NCI-H510A treated with DMSO at 0.1 percent for 48 hours (cell line): ENCODE measurements at places on chromosomes 7 and 10.
A peak's percentile ranks its signal among the peaks of the same experiment; 100 is the strongest.

DNA sequence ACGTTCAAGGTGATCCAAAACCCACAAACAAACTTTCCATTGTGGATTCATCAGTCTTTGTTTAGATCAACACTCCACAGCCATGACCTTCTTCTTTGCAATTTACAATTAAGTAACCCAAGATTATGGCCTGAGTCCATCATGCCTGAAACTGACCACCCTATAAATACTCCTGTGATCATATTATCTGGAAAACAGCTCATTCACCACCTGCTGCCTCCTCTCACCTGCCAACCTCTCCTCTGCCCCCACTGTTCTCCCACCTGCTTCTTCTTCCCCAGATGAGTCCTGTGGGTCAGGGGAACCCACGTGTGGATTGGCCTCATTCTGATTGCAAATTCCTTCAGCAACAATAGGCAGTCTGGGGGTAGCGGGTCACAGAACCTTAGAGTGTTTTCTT, 81.4 kb downstream of the ABLIM1 start:
- no peak for DNase-seq

DNA sequence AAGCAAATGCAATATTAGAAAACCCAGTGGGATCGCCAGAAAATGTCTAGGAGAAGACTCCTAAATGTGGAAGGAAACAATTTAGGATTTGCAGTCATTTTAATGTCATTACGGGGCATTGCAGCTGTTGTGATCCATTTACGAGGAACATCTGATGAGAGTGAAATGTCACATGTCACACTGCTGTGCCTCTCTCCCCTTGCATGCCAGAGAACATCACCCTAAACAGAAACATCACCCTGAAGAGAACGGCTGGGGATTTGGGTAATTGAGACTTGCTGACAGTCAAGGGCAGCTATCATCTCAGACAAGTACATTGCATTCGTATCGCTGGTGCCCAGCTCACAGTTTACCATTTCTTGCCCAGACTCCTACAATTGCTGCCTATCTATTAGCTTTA, 785.7 kb upstream of the POM121L12 start:
- no peak for DNase-seq

DNA sequence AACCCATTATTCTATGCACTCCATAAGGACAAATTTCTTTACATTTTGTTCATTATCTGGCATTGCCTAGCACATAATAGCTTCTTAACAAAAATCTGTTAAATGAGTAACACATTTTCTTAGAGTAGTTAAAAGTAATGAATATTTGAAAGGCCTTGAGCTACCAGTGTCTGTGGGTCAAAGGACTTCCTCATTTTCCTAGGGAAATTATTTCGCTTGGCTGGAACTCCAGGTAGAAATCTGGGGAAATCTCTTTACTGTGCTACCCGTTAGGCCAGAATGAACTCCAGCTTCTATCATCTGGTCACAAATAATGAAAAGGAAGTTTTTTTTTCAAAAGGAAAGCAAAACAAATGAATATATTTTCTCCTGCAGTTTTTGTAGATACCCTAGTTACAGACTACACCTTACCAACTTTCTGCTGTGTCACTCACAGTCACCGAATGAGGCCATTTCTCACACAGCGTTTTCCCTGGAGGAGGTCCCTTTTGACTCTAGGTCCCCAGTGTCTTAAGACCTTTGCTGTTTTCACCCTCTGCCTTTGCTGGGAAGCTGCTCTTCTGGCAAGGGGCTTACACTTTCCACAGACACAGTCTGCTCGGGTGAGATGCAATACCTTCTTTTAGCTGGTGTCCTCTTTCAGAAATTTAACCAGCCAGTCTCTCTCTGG, 1.6 kb downstream of the SAMD9L start:
- no peak for DNase-seq

DNA sequence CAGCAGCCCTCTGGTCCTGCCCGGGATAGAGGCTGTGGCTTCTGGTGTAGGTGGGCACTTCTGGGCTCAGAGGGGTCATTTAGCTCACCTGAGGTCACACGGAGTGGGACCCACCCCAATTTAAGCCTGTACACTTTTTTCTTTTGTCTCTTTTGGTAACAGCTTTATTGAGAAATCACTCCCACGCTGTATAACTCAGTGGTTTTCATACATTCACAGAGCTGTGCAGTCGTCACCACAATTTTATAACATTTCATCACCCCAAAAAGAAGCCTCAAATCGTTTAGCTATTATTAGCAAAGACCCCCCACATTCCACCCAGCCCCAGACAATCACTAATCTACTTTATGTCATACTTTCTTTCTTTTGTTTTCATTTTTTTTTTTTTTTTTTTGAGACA, 62.3 kb downstream of the LHPP start:
- DNase-seq: no peak

GRCh38 chr7:5421714-5422395, 1.8 kb downstream of the TNRC18 start:
- no peak for DNase-seq

DNA sequence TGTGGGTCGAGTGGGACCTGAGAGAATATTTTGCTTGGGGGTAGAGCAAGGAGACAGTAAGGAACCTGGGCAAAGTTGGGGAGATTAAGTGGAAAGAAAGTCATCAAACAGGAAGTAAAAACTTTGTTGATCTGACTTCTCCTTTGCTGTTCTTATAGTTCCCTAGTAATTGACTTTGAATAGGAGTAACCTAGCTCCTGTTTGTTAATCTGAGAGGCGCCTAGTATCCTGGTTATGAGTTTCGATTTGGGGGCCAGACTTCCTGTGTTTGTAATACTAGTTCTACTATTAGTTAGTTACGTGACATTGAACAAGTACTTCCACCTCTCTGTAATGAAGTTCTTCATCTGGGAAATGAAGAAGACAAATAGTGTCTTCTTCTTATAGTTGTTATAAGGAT, 99.1 kb downstream of the ZNF365 start:
- DNase-seq: no peak

DNA sequence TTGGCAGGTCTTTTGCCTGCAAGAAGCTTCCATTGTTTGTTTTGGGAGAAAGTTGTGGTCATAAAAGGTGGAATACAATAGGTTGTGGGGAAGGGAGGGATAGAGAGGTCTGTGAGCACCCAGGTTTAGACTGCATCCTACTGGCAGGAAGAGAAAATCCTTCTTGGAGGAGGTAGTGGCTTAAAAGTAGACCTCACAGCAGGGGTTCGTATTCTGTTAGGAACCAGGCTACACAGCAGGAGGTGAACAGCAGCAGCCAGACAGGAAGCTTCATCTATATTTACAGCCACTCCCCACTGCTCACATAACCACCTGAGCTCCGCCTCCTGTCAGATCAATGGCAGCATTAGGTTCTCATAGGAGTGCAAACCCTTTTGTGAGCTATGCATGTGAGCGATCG, 245.3 kb downstream of the NSUN6 start:
- peak; percentile 38 for DNase-seq

DNA sequence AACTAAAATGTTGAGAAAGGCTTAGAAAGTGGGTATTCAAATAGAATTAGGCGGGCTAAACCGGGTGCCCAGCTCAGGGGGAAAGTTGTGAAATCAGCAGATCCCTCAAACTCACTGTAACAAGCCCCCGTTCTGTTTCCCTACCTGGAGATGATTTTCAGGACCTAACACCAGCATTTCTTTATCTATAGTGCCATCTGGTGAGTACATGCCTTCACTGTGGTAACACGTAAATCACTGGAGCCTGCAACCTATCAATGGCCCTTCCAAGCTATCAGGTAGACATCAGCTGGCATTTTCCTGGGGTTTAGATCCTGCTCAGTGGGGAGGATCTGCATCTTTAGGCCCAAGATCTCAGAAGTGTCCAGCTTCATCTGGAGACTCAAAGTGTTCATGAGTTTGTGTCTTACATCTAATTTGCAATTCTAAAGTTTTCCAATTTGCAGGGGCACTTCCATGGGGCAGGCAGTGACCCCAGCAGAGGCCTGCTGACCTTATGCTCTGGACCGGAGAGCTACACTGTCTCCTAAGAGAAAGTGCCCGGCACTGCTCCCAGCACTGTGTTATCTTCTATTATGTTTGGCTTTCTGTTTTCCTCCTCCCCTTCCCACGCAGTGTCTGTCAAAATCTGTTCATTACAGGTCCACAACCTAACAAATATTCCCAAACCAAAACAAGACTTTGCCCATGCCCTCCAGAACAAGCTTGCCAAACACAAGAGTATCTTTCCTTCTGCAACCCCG, 132.5 kb downstream of the LSM5 start:
- peak; percentile 3 for DNase-seq

- DNase-seq: no peak
Observed at GRCh38 chr10:122386514-122386913, 12.0 kb downstream of the PLEKHA1 start.

DNA sequence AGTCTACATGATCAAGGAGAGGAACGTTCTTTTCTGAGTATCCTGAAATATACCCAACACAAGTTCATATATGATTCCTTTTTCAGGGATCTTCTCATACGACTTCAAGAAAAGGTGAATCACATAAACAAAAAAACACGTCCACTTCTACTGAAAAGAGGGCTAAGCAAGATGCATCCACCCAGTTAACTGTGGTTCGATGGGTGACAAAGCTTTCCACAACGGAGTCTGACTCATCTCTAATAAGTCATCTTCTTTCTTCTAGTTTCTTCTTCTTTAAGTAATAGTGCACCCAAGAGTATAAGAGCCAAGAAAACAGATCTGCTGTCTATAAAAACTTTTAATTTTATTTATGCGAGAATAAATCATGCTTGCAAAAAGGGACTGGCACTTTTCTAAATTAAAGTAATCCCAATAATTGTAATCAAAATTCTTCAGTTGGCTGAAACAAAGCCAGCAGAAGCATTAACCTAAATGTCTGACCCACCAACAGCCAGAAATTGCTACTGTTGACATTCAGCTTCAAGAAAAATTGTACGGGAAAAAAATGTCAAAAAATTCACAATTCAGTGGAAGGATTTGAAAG, 146.9 kb upstream of the ANK3 start:
- DNase-seq: no peak

DNA sequence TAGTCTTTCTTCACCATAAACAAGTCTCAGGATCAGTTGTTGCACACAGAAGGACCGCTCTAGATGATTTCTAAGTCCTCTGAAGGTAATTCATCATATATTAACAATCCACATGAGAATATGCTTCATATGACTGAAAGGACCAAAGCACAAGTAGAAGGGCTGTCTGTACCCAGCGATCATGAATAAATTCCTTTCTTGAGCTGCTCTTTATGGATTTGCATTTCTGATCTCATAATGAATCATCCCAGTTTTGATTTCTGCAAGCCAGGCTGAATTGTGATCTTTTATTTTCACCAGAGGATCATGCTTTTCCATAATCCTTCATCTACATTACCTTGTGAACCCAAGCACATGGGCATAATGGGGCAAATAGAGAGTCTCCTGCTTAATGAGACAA, 675.6 kb downstream of the MAGI2 start:
- no peak for DNase-seq

GRCh38 chr10:124318076-124318475, 100.6 kb downstream of the OAT start:
- no peak for DNase-seq

DNA sequence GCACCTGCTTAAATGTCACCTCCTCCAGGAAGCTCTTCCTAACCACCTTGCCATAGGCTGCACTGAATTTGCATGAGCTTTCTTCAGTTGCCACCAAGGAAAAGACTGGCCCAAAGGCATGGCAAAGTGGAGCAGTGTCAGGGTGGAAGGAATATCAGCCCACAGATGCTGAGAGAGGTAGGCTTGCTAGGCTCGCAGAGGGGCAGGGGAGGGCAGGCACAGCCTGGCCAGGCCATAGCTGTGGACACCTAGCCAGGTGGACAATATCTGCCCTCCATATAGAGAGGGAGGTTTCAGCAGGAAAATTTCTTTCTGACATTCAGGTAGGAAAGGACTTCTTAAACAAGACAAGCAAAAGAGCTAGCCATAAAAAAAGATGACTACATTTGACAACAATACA, 166.3 kb downstream of the GRID1 start:
- DNase-seq: no peak

DNA sequence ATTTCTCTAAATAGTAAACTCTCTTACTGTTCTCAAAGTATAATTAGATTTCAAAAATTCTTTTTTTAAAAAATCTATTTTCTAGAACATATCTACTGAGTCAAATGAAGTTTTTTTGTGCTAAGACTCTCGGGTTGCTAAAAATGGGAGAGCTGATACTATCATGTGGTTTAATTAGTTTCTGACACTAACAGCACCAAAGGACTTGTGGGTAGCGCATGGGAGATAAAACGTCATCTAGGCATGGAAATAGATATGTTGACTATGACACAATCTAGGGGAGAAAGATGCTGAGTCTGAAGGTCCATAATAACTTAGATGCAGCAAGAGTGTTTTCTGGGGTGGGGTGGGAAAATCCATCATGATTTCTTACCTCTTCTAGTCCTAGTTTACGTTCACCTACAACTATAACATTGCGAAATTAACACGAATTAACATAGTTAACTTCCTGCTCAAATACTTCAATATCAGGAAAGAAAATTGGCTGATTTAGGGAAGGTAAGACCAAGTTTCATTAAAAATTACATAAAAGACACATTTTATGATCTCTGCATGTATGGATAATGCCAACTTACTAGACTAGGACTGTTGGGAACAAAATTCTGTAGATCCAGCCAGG, 14.3 kb upstream of the ARMC3 start:
- no peak for DNase-seq

DNA sequence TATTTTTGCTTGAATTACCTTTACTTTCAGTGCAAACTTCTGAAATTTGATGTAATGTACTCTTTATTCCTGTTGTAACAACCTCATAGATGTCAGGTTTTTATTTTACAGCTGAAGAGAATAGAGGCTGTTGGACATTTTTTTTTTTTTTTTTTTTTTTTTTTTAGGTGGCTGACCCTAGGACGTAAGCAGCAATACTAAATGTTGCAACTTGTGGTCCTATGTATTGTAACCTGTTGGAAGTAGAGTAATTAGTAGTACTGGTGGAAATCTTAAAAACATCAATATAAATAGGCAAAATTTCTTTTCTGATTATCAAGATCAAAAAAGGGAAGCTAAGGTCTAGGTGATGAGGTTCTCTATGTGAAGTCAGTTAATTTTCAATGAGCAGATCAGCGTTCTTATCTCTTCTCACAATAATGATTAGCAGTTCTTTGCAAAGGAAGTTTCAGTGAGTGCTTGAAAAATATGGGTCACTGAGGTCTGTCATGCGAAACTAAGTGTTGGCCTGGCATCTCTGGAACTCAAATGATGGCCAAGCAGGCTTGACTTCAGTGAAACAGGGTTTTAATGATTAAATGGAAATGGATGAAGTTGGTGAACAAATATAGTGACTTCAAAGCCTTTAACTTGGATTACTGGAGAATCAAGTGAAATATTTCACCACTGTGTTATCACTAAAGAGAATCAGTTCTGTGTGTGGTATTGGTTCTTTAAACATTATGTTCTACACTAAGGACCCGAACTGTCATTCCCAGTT, 42.7 kb downstream of the BICC1 start:
- DNase-seq: no peak

GRCh38 chr7:34107276-34107675, 201.9 kb downstream of the BMPER start:
- DNase-seq: no peak

GRCh38 chr7:27802999-27803398, 63.0 kb downstream of the TAX1BP1 start:
- no peak for DNase-seq

DNA sequence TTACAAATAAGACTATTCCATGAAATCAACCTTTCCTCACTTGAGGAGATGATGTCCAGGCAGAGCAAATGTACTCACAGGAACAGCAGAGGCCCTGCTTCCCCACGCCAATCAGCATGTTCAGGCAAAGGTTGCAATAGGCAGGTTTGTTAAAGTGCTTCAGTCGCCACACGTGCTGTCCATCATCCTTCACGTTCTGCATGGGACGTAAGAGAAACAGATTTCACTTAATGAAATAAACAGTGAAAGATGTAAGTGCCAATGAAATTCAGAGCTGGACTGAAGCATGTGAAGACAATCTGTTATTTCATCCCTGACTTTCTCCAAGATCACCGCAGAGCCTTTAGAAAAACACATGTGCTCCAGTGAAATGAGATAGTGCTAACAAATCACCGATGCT, 217.4 kb downstream of the DGKB start:
- DNase-seq: no peak
